Activated T-helper 1 cell treated with anti-CD3 and anti-CD28 coated beads, Interleukin-2, amount 50 U/mL, for 16 hours (primary cell): ENCODE measurements at places on chromosomes 7 and 10.

DNA sequence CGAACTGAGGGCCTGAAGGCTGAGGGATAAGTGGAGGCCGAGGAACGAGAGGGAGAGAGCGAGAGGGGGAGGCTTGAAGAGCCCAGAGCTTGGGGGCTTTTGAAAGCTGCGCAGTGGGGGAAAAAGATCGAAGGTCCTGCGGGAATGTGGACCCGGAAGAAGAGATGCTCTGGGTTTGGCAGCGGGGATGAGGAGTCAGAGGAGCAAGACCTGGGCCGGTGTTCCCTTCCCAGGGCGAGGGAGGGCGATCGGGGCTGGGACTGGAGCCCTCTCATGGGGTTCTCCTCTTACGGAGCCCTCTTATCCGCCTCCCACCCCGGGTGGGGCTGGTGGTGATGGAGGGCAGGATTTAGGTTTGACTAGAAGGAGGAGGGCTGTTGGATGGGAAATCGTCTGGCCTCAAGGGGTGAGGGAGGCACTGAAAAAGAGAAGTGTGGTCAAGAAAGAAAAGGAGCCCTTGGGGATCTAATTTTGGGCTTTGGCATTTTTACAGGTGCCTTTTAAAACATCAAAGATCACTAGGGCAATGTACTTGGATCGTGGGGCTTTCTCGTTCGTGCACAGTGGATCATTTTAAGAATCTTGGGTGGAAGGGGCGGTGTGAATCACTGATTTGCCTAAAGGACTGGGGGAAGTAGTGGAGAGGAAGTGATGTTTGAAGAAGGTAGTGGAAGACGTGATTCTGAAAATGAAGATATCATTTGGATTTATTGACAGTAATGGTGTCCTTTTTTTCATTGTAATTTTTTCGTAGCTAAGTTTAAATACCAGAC, 637 bp downstream of the SAMD8 start:
- DNase-seq, result no peak

DNA sequence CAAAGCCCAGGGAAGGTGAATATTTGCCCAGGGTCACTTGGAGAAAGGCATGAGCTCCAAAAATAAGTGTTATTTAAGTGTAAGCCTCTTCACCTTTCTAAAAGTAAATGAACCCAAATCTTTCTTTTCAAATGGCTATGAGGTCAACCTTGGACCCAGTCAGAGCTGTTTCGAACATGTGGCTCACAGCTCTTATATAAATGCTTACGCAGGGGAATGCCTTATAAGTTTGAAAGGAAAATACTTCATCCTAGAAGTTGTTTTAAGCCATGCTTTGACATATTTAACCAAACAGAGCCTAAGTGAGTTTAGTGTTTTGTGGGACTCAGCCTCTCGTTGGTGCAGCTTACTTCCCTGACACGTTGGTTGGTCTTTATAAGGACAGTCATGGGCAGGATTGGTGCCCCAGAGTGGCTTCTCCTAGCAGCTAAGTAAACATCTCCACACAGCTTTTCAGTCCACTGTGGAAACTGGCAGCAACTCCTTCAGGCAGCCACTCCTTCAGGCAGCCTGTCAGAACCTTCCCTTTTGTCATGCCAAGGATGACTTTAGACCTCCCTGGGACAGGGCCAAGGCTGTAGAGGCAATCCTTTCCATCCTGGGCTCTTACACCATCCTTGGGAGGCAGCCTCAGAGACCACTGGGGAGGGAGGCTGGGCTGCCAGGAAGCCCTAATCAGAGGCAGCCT, 43.6 kb downstream of the MINDY4 start:
- no peak for DNase-seq

- DNase-seq, result no peak
Observed at GRCh38 chr7:158037211-158037610, 550.4 kb downstream of the PTPRN2 start.

DNA sequence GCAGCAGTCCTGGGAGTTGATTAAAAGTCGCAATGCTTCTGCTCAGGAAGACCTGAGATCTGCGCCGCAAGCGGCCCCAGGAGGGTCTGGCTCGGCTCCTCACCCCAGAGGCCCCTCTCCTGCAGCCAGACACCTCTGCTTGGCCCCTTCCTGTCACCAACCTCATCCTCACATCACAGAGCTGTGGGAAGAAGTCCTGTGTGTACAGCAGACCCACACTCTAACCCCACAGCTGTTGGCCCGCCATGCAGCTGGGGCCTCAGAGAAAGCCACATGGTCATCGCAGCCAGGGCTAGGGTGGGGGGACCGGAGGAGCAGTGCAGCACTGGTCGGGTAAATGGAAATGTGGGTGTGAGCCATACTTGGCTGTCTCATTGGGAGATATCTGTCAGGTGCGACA, 97.7 kb downstream of the RGS10 start:
- no peak for DNase-seq

DNA sequence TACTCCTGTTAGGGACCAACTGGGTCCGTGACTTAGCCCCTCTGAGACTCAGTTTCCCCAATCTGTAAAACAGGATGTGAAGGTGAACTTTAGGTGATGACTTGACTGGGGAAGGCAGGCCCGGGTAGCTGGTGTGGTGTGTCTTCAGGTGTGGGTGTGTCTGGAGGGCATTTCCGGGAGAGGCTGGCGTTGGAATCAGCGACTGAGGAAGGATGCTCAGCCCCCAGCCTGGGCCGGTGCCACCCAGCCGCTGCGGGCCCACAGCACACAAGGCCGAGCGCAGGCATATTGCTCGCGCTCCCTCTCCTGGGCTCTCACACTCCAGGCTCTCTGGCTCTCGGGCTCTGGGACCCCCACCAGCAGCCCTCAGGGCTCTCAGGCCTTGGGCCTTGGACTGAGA, 31.7 kb upstream of the CNPY1 start:
- no peak for DNase-seq

DNA sequence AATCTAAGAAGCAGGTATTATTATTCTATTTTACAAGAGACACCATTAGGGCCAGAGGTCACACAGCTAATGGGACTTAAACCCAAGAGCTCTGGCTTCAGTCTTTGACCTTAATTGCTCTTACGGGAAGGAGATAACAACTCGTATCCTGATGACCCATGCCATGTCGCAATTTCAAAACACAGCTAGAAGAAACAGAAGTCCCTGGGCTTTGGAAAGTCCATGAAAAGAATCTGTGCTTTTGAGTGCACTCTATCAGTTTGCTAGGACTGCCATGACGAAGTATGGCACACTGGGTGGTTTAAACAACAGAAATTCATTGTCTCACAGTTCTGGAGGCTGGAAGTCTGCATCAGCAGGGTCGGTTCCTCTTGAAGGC, 247.8 kb upstream of the AOAH start:
- no peak for DNase-seq

DNA sequence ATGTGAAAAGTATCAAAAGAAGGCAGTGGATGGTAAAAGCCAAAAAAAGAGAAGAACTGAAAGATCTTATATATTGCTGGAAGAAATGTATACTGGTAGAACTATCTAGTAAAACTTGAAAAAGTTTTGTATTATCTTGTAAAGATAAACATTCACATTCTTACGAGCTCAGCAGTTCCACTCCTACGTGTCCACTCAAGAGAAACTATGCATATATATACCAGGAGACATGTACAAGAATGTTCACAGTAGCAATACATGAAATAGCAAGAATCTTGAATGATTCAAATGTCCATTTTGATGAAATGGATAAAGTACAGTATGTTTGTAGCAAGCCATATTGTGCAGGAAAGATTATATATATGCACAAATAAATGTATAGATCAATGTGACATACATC, 155.0 kb downstream of the RNF133 start:
- DNase-seq, result no peak

DNA sequence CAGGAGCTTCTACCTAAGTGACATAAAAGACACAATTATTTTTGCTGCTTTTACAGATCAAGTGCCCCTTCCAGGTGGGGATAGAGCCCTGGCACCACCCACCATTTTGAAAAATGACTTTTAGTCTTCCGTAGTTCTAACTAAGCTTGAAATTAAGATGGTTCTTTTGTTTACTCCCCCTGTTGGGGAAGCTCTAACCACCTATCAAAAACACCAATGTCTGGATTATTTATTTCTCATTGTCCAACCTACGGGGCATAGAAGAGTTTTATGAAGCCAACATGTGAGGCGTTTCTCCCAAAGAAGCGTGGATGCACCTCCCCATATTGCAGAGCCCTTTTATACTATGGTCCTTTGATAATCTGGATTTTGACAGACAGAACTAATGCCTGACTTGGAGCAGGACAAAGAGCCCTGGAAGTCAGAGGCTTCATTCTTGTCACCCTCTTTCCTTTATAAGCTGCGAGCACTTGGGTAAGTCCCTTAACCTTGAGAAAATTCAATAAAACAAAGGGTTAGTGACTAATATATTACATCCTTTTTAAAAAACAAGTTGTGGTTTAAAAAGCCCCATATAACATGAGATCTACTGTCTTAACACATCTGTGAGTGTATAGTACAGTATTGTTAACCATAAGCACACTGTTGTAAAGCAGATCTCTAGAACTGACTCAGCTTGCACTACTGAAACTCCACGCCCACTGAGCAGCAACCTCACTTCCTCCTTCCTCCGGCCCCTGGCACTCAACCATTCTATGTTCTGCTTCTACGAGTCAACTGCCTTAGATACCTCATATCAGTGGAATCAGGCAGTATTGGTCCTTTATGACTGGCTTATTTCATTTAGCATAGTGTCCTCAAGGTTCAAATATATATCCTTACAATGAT, 67.5 kb downstream of the ATXN7L1 start:
- DNase-seq, result peak; percentile 39

DNA sequence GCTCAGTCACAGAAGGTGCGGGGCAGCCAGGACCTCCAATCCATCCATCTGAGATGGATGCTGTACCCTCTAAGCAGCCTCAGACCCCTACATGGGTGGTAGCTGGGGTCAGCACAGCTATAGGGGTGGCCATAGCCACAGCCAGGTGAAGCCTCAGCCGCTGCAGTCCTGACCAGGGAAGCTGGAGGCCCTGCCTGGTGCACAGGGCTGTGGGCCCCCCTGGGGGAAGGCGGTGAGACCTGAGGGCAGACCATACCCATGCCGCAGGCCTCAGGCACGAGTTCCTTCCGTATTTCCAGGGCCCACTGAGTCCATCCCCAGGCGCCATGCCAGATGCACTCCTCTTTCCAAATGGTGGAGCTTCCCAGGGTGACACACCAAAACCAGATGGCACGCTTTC, 96.6 kb upstream of the KDM7A start:
- no peak for DNase-seq
